ENCODE measurements at places on chromosomes 4 and X.

- DNase-seq = no peak
Observed at GRCh38 chr4:112563431-112564200, 47.6 kb upstream of the NEUROG2 start.

GRCh38 chr4:8131826-8132225 lies 26.8 kb downstream of the ABLIM2 start:
- no peak for DNase-seq

GRCh38 chr4:169921732-169922131 lies 104.5 kb downstream of the MFAP3L start:
- DNase-seq = no peak

GRCh38 chrX:24002792-24003191 lies 24.2 kb downstream of the KLHL15 start:
- DNase-seq = no peak

GRCh38 chr4:174119051-174119450 lies 164.4 kb downstream of the FBXO8 start:
- no peak for DNase-seq

GRCh38 chrX:134542485-134542884 lies 82.5 kb downstream of the HPRT1 start:
- DNase-seq = no peak

- DNase-seq = no peak
Observed at GRCh38 chr4:8534129-8534528, 46.1 kb upstream of the GPR78 start.

- DNase-seq = no peak
Observed at GRCh38 chr4:143281507-143282190, 55.0 kb upstream of the GAB1 start.

- DNase-seq = no peak
Observed at GRCh38 chrX:15718283-15718970, 19.6 kb upstream of the CA5B start.

DNA sequence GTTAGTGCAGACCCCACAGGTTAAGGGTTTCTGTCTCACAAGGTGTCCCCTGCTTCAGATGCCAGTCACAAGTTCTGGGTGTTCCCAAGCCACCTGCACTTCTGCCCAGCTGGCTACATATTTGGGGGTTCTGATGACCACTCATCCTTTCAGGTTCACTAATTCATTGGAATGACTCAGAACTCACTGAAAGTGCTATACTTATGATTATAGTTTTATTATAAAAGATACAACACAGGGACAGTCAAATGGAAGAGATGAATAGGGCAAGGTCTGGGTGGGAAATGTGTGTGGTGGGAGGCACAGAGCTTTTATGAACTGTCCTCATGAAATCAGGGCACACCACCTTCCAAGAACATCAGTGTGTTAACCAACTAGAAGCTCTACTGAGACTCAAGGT lies 97.7 kb upstream of the CASK start:
- no peak for DNase-seq

GRCh38 chr4:143285696-143286437 lies 50.8 kb upstream of the GAB1 start:
- no peak for DNase-seq

DNA sequence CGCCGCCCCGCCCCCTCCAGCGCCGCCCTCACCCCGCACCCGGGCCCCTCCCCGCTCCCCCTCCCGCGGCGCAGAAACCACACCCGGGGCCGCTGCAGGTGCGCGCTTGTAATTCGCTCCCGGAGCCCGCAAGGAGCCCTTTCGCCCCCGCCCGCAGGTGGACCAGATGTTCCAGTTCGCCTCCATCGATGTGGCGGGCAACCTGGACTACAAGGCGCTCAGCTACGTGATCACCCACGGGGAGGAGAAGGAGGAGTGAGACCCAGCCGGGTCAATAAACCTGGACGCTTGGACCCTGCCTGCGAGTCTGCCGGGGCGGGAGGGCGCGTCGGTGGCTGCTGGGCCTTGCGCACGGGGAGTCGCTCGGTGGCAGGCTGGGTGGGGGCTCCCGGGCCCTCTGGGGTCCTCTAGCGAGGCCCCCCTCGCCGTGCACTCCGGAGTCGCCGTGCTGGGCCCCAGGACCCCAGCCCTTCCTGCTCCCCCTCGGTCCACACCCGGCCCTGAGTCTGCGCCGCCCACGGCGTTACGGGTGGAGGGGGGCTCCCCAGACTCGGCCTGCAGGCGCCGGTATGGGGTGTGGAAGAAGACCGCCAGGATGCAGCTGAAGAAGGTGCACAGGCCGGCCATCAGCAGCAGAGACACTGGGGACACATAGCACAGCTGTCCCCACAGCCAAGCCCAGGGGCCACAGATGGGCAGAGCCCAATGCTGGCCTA lies 7.1 kb downstream of the SLC49A3 start:
- DNase-seq = no peak

- DNase-seq = no peak
Observed at GRCh38 chr4:71540749-71541269, 202.0 kb downstream of the SLC4A4 start.

- peak; percentile 23 for DNase-seq
Observed at GRCh38 chrX:54786967-54787366, 11.1 kb downstream of the ITIH6 start.

GRCh38 chr4:8215001-8215427 lies 15.9 kb downstream of the SH3TC1 start:
- no peak for DNase-seq

- no peak for DNase-seq
Observed at GRCh38 chr4:6125103-6125651, 75.2 kb downstream of the JAKMIP1 start.

DNA sequence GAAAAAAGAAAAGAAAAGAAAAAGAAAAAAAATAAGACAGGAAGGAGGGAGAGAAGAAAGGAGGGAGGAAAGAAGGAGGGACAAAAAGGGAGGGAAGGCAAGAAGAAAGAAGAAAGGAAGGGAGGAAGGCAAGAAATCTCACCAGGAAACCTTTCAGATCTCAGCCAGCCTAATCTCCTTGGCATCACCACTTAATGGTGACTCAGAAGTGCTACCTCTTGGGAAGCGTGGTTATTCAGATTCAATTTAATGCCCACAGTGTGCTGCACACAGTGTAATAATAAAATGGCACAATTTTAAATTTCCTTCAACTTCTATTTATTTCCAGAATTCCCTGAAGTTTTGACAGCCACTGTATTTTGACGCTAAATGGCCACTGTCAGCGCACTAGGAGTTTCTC lies 50.3 kb downstream of the DKK2 start:
- DNase-seq = no peak

DNA sequence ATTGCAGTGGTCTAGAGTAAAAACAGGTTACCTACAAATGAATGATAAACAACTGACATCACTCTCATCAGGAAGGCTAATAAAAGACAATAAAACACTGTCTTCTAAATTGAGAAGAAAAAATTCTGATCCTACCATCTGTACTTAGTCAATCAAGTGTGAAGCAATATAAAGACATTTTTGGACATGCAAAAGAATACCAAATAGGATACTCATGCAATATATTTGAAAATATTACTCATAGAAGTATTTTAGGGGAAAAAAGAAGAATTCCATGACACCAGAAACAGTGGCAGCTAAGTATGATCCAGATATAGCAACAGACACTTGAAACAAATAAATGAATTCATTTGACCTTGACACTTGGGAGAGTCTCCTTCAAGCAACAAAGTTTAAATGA lies 63.8 kb upstream of the FAM120C start:
- DNase-seq = no peak

GRCh38 chr4:34182306-34182705 lies 2062.0 kb downstream of the ARAP2 start:
- no peak for DNase-seq

DNA sequence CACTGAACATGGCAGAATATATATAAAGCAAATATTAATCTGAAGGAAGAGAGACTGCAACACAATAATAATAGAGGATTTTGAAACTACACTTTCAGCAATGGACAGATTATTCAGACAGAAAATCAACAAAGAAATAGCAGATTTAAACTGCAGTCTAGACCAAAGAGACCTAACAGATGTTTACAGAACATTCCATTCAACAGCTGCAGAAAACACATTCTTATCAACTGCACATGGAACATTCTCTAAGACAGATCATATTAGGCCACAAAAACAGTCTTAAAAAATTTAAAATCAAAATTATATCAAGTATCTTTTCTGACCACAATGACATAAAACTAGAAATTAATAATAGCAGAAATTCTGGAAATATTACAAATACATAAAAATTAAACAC lies 27.1 kb downstream of the CENPE start:
- no peak for DNase-seq

DNA sequence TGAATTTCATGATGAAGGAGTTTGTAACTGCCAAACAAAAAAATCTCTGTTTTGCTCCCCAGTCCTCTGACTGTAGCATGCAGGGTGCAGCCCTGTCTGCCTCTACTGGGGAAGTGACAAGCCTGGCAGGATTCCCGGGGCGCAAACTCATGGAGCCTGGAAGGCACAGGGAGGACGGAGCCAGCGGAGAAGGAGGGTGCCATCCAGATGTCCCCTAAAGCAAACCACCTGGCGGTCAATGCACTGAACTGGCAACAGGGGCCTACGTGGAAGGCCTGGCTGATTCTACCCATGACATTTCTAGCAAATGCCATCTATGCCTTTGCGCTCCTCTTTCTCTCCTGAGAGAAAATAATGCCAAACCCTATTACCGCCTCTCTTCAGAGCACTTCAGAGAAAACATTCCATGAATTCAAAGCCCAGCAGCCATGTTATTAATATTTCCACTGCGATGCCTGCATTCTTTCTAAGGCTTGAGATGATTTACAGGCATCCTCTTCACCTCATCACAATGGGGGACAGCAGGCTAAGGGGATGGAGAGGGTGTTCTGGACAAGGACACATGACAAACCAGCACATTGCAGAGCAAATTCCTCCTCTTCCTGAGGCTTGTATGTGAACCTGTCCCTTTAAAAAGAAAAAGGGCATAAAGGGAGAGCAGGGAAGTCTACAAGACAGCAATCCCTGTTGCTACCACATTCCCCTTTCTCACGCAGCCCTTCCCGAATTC lies 329.3 kb upstream of the NOCT start:
- DNase-seq = no peak

DNA sequence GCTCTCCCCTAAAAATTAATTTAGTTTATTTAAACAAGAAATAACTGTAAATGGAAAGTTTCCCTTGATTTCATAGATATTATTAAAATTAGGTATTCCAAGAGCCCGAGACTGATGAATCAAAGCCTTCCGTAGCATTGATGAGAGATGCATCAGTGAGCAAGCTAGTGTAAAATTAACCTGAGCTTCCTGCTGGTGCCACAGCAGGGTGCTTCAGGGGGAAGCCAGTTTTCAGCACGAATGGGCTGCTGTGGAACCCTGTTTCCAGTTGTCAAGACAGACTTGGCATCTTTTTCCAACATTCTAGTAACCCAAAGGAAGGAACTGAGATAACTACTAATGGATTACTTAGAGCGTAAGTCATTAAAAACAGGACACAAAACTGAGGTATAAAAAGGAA lies 221.7 kb downstream of the RBMX2 start:
- DNase-seq = no peak

GRCh38 chr4:38102957-38103588 lies 142.9 kb downstream of the PTTG2 start:
- DNase-seq = no peak

DNA sequence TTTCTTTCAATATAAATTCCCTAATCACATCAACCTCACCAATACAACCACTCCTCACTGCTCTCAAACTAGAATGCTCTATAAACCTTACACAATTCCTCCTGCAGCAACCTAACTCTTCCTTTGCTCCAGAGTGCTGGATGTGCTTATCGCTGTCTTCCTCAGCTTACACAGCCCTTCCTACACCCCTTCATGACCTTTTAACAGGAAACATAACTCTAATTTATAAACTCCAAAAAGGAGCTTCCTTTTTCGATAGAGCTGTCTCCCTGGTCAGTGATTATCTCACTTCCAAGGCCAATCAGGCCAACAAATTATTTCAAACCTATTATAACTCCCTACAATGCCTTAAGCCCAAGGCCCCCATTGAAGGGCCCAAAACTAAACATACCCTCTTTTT lies 78.8 kb downstream of the COQ2 start:
- no peak for DNase-seq

Data from stimulated activated CD4-positive, alpha-beta T cell treated with anti-CD3 and anti-CD28 coated beads, Interleukin-15, amount 100 ng/mL, for 48 hours (primary cell).